ENCODE measurements at places on chromosomes 3 and 15. TPM values are rescaled to one million over a fixed set of nuclear protein-coding genes. Genes with fewer than 3 reads are reported as not detected.

GRCh38 chr15:54567408-54568035 lies 589.3 kb downstream of the UNC13C start:
- no peak for DNase-seq

GRCh38 chr3:134314588-134315285 lies 59.5 kb downstream of the AMOTL2 start:
- no peak for DNase-seq

DNA sequence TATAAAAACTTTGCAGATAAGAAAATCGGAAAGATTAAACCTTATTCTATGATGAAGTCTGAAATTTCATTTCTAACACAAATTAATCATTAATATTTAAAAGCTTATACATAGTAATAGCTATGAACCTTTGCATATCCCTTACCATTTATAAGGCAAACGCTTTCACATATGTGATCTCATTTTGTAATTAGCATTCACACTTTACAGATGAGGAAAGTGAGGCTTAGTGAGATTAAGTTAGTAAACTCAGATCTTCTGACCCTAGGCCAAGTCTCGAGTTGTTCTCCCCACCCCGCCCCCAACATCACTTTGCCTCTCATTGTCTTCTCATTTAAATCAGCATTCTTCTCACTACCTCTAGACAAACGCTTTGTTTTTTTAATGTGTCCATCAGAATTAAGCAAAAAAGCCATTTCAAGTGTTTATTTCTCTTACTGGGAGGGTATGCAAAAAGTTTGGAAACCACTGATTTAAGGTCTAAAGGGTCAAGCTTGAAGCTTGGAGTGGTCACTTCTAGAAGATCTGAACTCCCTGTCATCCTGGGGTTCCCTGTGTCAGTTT lies 172.9 kb upstream of the BCL6 start:
- DNase-seq, result no peak

COL7A1 gene
- polyA plus RNA-seq, result 30.0 TPM

C3orf20 gene
- 0.30 TPM for polyA plus RNA-seq

SMAD6 gene
- polyA plus RNA-seq, result 39.7 TPM

RTP1 gene
- not detected for polyA plus RNA-seq

DNA sequence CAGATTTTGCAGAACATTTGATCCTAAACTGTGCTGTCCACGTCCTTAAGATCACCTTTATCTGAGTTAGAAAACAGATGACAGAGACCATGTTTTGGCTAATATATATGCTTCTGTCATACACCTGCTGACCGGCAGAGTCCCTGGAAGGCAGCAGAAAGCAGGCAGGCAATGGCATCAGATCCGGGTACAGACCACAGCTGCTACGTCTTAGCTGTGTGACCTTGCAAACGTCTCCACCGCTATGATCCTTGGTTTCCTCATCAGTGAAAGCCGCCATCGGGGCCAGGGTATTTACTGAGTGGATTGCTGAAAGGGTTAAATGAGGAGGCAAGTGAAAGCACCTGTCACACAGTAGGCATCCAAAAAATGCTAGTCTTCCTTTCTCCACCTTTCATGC lies 72.1 kb downstream of the ABTB1 start:
- DNase-seq, result no peak

- no peak for DNase-seq
Measured at GRCh38 chr3:129605203-129605921, 1.1 kb downstream of the PLXND1 start.

- no peak for DNase-seq
Measured at GRCh38 chr15:51536965-51537574, 85.5 kb downstream of the DMXL2 start.

DNA sequence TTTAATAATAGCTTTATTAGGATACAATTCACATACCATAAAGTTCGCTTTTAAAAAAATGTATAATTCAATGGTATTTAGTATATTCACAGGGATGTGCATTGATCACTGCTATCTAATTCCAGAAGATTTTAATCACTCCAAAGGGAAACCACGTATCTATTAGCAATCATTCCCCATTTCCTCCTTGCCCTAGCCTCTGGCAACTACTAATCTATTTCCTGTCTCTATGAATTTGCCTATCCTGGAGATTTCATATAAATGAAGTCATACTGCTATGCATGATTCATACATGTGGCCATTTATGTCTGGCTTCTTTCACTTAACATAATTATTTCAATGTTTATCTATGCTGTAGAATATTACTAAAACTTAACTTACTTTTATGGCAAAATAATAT lies 32.0 kb upstream of the CASR start:
- no peak for DNase-seq

ACTRT3 gene
- polyA plus RNA-seq, result 4.4 TPM

FURIN gene
- polyA plus RNA-seq, result 35.5 TPM

DNA sequence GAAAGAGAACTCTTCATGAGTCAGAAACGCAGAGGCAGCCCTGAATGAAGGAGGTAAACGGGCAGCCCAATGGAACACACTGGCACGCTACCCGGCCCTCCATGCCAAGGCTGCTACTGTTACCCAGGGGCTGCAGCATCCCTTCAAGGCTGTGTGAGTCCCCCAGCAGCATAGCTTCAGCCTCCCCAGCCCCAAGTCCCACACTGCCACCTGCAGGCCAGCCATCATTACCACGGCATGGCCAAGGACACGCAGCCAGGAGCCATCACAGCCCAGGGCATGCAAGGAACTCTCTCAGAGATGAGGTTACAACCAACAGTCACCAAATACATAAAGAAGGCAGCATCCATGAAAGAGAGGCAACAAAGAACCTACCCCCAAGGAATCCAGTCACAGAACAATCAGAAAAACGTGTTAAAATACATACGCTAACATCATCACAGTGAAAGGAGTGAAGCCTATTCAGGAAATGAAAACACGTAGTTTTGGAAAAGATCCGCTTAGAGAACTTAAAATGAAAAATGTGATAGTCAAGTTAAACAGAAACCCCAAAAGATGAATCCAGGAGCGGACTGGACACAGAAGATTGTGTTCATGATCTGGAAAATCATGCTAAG lies 22.4 kb downstream of the PLA2G4F start:
- DNase-seq, result no peak

GRCh38 chr3:172717493-172718088 lies 6.7 kb upstream of the NCEH1 start:
- no peak for DNase-seq

- no peak for DNase-seq
Measured at GRCh38 chr3:3825035-3825434, 25.8 kb downstream of the LRRN1 start.

DNA sequence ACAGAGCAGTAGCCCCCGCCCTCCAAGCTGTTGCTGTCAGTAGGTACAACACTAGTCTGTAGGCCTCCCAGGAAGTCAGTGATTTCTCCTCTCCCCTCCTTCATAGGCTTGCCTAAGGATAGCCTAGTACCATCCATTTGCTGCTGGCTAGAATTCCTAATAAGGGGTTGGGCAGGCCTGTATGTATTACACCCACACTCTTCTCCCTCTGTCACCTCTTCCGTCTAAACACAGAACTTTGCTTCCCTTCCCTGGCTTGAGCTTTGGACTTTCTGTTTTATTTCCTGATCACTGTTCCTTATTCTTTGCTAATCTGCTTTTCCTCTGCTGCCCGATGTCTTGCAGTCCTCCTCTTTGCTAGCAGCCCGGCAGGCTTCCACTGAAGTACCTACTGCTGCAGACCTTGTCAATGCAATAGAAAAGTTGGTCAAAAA lies 93.4 kb upstream of the UMPS start:
- no peak for DNase-seq

IQCB1 gene
- polyA plus RNA-seq, result 44.5 TPM

CACNA1D gene
- polyA plus RNA-seq, result 12.9 TPM

CHRNA3 gene
- 0.98 TPM for polyA plus RNA-seq

DNA sequence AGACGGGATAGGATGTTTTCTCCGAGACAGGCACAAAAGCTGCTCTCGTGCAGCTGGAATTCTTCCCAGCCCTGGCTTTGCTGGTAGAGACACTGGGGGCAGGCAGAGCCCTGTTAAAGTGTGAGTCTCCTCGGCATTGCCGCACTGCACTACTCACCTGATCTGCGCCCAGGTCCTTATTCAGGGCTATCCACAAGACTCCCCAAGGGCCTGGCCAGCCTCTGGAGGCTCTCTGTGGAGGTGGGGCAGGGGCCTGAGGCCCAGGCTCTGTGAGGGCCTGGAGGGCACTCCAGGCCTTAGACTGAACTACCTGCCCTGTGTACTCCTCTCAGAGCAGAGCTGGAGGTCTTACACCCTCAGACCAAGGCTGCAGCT lies 48.4 kb downstream of the KY start:
- no peak for DNase-seq

GP9 gene
- polyA plus RNA-seq, result 1.3 TPM

TTLL13 gene
- polyA plus RNA-seq, result 0.20 TPM

Measured in renal cortex interstitium (tissue), 15 donors.